ENCODE measurements at places on chromosomes 6 and 20. TPM values are rescaled to one million over a fixed set of nuclear protein-coding genes. Genes with fewer than 3 reads are reported as not detected.

The NFATC2 gene
- 2.4 TPM for polyA plus RNA-seq

The EPHA7 gene
- polyA plus RNA-seq = 49.7 TPM

The BPIFA1 gene
- not detected for polyA plus RNA-seq

The GPR6 gene
- not detected for polyA plus RNA-seq

The HDAC2 gene
- polyA plus RNA-seq = 209 TPM

The DNPH1 gene
- 29.2 TPM for polyA plus RNA-seq

The CYB5R4 gene
- polyA plus RNA-seq = 11.6 TPM

The GGTLC1 gene
- polyA plus RNA-seq = not detected

The SLC35A1 gene
- polyA plus RNA-seq = 37.4 TPM

The ALDH8A1 gene
- polyA plus RNA-seq = 32.8 TPM

The C4A gene
- 26.2 TPM for polyA plus RNA-seq

The EMILIN3 gene
- 8.4 TPM for polyA plus RNA-seq

The SLA2 gene
- 0.34 TPM for polyA plus RNA-seq

The TPD52L1 gene
- 87.3 TPM for polyA plus RNA-seq

The REM1 gene
- polyA plus RNA-seq = 0.66 TPM

The SLC17A3 gene
- 0.89 TPM for polyA plus RNA-seq

The CUL9 gene
- 28.1 TPM for polyA plus RNA-seq

The STX11 gene
- 1.0 TPM for polyA plus RNA-seq

The MYLK2 gene
- polyA plus RNA-seq = 0.87 TPM

The MPC1 gene
- 72.4 TPM for polyA plus RNA-seq

The SAMD10 gene
- polyA plus RNA-seq = 7.1 TPM

The CST5 gene
- 0.27 TPM for polyA plus RNA-seq

The ULBP1 gene
- polyA plus RNA-seq = 0.76 TPM

The CALHM5 gene
- polyA plus RNA-seq = 2.3 TPM

The ADAM33 gene
- polyA plus RNA-seq = 7.3 TPM

The SH3BGRL2 gene
- 40.6 TPM for polyA plus RNA-seq

The CALHM4 gene
- polyA plus RNA-seq = not detected

The TPD52L2 gene
- polyA plus RNA-seq = 86.3 TPM

The PGM3 gene
- 41.6 TPM for polyA plus RNA-seq

The SEL1L2 gene
- not detected for polyA plus RNA-seq

The RBCK1 gene
- 89.3 TPM for polyA plus RNA-seq

The PRICKLE4 gene
- polyA plus RNA-seq = 5.0 TPM

The TMEM217 gene
- 1.4 TPM for polyA plus RNA-seq

The PACSIN1 gene
- polyA plus RNA-seq = 0.89 TPM

The CPNE5 gene
- polyA plus RNA-seq = 15.0 TPM

The FILIP1 gene
- 2.9 TPM for polyA plus RNA-seq

The SPATA25 gene
- polyA plus RNA-seq = 1.7 TPM

The PRDM13 gene
- not detected for polyA plus RNA-seq

The RAET1L gene
- polyA plus RNA-seq = not detected

The PSORS1C2 gene
- polyA plus RNA-seq = 0.17 TPM

The PNPLA1 gene
- 2.1 TPM for polyA plus RNA-seq

The LYRM2 gene
- 52.1 TPM for polyA plus RNA-seq

The NOX3 gene
- polyA plus RNA-seq = 2.2 TPM

The ADGB gene
- 0.56 TPM for polyA plus RNA-seq

The CAGE1 gene
- polyA plus RNA-seq = not detected

The PCNA gene
- polyA plus RNA-seq = 132 TPM

The NKX2-2 gene
- polyA plus RNA-seq = not detected

The SLC12A5 gene
- 0.86 TPM for polyA plus RNA-seq

Data from left renal pelvis (tissue), 4 donors.